ENCODE measurements at places on chromosomes 12 and 14.

GRCh38 chr14:37816135-37816534, 220.7 kb downstream of the TTC6 start:
- DNase-seq, result no peak

- DNase-seq, result no peak
Measured at GRCh38 chr12:91053951-91054715, 3.7 kb downstream of the KERA start.

DNA sequence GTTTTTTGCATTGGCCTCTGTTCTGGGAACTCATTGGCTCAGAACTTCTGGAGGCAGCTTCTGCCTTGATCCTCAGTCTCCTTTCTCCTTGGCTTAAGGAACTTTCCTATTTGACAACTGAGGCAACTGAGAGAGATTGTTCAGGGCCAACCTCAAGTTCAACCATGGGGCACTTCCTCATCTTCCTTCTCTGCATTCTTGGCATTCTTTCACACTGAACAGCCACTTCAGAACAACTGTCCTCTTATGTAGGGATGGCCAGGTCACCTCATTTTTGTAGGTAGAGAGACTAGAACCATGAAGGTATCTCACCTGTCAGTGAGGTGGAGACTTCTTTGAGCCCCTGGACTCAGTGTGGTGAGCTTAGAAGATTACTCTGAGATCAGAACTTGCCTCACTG, 63.0 kb upstream of the NRXN3 start:
- DNase-seq, result no peak

- no peak for DNase-seq
Measured at GRCh38 chr14:28758885-28759652, 7.5 kb upstream of the FOXG1 start.

- no peak for DNase-seq
Measured at GRCh38 chr12:3888659-3889058, 15.5 kb upstream of the PARP11 start.

- no peak for DNase-seq
Measured at GRCh38 chr14:65356327-65356836, 56.1 kb upstream of the FUT8 start.

DNA sequence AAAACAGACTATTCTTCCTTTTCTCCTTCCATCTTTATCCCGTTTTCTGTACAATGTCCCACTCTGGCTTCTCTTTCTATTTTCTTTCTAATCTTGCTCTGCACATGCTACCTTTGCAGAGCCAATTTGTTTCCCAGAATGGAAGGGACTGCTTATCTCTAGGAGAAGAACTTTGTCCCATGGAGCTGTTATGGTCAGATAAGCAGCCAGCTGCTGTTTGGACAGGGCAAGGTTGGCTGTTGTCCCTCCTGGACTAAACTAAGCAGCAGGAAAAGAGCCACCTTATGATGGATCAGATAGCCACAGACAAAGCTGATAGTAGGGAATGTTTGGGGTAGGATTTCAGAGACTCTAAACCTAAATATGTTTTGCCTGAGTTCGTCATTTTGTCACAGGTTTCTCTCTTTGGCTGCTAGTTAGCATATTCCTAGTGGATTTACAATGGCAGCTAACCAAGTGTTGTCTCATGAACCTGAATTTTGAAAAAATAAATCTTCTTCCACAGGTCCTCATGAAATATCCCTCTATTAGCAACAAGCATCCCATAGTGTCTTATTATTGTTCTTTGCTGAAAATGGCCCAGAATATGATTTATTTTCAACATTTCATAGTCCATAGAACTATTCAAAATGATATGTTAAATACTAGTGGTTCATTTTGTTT, 262.8 kb downstream of the SLC16A7 start:
- no peak for DNase-seq

GRCh38 chr12:19128485-19128884, 1.0 kb upstream of the PLEKHA5 start:
- DNase-seq, result no peak

- DNase-seq, result no peak
Measured at GRCh38 chr12:33248364-33248763, 191.3 kb downstream of the SYT10 start.

DNA sequence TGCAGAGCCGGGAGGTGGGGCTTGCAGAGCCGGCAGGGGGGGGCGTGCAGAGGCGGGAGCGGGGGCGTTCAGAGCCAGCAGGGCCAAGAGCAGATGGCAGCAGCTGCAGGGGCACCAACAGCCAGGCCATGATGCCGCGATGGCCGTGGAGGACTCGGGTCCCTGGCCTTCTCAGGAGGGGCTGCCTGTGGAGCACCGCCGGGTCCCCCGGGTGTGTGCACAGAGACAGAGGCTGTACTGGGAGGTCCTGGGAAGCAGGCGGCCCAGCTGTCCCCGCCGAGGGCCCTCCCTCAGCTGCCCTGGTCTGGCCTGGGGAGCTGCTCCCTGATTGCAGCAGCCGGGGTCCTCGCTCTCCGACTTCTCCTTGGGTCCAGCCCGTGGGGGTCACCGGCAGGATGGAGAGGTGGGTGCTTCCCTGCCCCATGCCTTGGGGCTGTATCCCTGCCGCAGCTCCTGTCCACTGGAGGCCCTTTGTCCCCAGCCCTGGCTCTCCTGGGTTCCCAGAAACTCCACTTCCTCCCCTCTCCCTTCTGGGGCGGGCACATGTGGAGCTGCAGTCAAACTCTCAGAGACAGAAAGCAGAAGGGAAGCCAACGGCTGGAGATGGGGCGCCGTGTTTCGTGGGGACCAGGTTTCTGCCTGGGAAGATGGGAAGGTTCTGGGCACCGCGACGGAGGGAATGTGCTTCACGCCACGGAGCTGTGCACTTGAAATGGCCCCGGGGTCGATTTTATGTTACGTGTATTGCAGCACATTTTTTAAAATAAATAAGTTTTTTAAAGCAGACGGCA, 75.8 kb upstream of the GALNT9 start:
- DNase-seq, result no peak

- peak; percentile 61 for DNase-seq
Measured at GRCh38 chr12:49188201-49188915, 522 bp downstream of the TUBA1A start.

GRCh38 chr14:101926085-101926484, 38.3 kb upstream of the DYNC1H1 start:
- no peak for DNase-seq

DNA sequence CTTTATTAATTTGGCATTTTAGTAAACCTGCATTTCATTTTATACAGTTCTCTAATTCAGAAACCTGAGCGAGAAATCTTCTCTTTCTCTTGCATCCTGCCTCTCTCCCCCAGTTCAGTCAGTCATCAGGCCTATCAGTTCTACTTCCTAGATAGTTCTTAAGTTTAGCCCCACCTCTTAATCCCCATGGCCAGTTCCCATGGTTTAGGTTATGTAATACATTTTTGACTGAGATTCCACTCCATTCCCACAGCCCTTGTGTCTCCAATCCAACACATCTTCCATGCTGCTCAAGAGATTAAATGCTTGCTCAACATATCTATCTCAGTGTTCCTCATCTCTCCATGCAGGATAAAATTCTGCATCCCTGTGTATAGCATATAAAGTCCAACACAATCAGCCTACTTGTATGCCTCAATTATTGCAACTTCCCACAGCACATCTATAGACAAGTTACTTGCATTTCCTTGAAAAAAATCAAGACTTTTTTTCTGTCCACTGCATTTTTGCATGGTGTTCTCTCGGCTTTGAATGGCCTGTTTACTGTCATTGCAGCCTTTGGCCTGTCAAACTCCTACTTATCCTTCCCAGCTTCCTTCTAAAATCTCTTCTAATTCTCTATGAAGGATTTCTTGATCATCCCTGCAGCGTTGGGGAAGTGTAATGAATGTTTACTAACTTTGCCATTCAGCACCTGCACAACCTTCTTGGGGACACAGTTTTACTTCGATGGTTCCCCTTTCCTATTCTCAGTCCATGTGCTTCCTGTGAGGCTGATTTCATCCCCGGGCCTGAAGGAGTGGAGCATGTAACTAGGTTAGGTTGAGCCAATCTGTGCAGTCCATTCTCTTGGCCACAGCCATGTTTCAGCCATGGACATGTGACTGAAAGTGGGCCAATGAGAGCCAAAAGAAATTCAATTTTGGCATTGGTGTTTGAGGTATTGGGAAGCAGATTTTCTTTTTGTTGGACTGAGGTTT, 80.8 kb downstream of the DACT1 start:
- no peak for DNase-seq

- no peak for DNase-seq
Measured at GRCh38 chr12:124496584-124496983, 70.8 kb downstream of the NCOR2 start.

DNA sequence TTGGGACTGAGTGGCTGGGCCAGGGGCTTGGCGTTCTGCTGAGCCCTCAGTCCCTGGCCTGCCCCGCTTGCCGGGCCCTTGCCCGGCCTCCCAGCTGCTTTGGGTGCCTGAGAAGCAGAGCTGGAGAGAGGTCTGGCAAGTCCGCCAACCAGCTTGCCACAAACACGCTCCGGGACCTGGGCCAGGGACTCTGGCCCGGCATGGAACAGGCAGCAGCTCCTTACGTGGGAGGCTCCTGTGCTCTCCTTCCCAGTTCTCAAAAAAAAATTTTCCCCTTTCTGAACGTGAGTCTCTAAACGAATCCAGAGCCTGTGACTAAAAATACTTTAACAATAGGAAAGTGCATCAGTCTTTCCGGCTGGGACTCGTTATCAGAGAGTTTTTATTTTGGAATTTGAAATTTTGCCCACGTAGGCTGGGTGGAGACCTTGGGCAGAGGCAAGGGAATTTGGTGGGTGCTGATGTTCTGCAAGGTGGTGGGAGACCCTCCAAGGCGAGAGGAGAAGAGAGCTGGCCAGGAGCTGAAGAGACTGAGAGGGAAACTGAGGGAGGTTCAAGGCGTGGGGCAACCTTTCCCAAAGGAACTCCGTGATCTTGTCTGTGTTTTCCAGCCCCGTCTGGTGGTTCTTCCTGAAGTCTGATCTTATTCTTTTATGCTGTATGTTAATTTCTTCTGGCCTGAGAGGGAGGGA, 6.8 kb upstream of the NR4A1 start:
- no peak for DNase-seq

DNA sequence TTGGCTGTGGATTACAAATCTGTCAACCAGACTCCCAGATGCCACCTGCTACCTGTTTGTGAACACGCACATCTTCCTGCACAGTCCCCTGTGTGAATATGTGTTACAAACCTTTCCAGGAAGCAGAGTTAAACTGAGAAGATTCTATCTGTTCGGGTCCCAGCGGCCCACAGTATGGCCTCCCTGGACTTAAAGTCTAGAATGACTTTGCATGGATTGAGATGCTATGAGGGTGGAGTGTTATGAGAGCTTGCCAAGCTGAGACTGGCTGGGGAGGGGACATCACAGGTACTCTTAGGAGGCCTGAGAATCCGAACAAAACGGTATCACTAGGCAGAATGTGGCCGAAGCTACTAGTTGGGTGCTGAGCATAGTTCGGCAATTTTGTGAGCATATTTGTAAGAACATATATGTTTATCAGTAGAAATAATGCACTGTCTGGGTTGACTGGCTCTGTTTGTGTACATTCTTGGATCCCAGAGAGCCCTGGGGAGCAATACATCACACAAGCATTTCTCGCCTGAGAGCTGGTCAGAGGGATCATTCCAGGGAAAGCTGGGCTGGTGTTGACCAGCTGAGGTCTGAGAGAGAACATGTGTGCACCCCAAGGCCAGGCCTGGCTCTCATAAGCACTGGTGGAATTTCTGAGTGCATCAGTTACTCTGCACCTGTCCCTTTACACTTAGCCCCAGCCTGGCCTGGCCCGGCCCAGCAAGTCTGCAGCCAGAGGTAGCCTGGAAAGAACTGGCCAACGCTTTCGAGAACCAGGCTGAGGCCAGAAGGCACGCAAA, 29.8 kb upstream of the LTBP2 start:
- no peak for DNase-seq

GRCh38 chr14:71304690-71305089, 397.4 kb downstream of the PCNX1 start:
- DNase-seq, result no peak

DNA sequence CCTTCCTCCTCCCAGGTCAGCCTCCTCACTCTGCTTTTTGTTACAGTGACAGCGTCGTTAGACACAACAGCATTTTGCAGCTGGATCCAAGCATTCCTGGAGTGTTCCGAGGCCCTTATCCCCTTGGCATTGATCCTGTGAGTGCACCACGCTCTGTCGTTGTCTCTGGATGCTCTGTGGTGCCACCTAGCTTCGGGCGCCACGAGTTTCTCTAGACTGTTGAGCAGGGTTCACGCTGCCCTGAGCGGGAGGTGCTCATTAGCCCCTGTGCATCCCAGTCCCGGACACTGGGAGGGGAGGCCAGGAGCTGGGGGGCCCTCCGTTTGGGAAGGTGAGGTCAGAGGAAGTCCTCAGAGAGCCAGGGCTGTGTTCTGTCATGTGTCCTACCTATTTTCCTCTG, 17.3 kb upstream of the DNAH10 start:
- no peak for DNase-seq

GRCh38 chr14:106489112-106489881, 962.9 kb downstream of the TMEM121 start:
- DNase-seq, result no peak

- DNase-seq, result no peak
Measured at GRCh38 chr12:69196302-69197288, 42.8 kb upstream of the CPSF6 start.

DNA sequence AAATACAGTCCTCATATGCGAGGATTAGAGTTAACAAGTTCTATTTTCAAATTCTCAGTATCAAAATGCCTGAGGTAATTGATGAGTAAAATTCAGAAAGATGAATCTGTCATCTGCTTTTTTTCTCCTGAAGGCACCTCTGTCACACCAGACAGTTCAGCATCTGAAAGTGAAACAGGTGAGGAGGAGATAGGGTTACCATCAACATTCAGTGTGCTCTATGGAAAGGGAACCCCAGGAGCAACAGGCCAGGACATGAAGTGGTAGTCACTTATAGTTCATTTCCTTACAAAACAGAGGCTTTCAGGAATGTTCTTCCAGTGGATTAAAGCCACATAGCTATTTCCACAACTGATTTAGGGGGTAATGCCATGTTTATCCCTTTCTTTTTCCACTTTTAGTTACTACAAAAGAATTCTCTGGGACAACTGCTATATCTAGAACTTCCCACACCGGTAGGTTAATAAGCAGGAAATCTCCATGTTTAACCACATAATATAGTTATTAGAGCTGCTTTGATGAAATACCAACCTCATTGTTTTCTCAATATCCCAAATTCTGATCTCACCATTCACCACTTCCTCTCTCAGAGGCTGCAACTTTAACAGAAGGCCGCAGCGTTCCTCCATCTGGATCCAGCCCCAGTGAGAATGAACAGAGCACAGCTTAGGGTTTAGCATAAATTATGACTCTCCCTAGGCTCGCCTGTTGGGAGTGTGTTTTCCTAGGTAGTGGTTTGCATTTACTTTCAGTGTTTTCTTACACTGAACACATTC, 177.0 kb upstream of the CNTN1 start:
- no peak for DNase-seq

DNA sequence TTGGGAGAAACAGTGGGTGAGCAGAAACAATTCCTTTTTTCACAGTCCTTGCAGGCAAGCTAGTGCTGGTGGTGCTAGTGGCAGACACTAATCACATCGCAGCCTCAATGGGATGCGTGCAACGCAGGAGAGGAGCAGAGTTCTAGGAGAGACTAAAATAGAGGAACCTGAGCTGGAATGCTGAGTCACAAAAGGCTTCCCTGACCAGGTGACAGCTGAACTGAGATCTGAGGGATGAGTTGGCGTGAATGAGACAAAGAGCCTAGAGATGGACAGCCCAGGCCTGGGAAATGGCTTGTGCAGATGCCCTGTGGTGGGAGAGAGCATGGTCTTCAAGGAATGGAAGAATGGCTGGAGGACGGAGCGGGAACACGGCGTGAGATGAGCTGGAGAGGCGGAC, 25.8 kb downstream of the ACADS start:
- DNase-seq, result no peak

GRCh38 chr14:105309371-105309770, 5.2 kb upstream of the PACS2 start:
- no peak for DNase-seq

Measured in T-helper 17 cell (primary cell).